ENCODE measurements at places on chromosomes 3 and 15. TPM values are rescaled to one million over a fixed set of nuclear protein-coding genes. Genes with fewer than 3 reads are reported as not detected.

PTPRG gene
- polyA plus RNA-seq, result 23.3 TPM

ITIH4 gene
- 3.2 TPM for polyA plus RNA-seq

OIP5 gene
- polyA plus RNA-seq, result 41.7 TPM

CTNNB1 gene
- 579 TPM for polyA plus RNA-seq

INSYN1 gene
- polyA plus RNA-seq, result 11.6 TPM

ZPLD1 gene
- polyA plus RNA-seq, result not detected

ATP13A5 gene
- polyA plus RNA-seq, result not detected

RASGRF1 gene
- polyA plus RNA-seq, result 0.42 TPM

ADGRG7 gene
- polyA plus RNA-seq, result not detected

GOLGA6B gene
- polyA plus RNA-seq, result 0.06 TPM

LNP1 gene
- polyA plus RNA-seq, result 6.6 TPM

PLA1A gene
- polyA plus RNA-seq, result not detected

SCAMP2 gene
- 131 TPM for polyA plus RNA-seq
